RKO (cell line): ENCODE measurements at places on chromosomes 4 and X.
A peak's percentile ranks its signal among the peaks of the same experiment; 100 is the strongest.

- peak; percentile 75 for DNase-seq
These were observed 316.7 kb upstream of the DIPK2B start for GRCh38 chrX:45517090-45517973.

DNA sequence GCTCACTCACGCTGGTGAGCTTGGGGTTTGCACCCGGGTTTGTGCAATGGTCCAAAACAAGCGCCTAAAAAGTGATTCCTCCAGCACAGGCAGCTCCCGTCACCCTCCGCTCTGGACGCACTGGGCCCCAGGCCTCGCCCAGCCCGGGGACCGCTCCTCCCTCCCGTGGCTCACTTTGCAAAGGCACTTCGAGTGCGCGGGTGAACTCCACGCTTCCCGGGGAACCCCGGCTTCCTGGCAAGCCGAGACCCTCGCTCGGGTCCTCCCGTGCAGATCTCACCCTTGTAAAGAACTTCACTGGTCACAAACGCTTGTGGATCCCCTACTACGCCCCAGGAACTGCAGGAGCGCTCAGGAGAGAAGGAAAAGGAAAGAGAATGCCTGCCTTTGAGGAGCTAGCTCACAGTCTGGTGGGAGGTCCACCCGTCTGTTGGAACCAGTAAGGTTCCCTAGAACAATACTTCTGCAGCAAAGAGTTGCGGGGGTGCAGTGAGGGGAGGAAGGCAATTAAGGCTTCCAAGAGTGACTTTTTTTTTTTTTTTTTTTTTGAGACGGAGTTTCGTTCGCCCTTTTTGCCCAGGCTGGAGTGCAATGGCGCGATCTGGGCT, at the start of gene CTPS2:
CTPS2 (minus strand) TSS at position 122 of the 608 bp plus-strand sequence. CDS start 9,767 bp downstream, outside the sequence.
- DNase-seq, result peak; percentile 77

- peak; percentile 42 for DNase-seq
These were observed 263.6 kb downstream of the HS3ST1 start for GRCh38 chr4:11165052-11165451.

GRCh38 chr4:40185830-40186664, 10.8 kb upstream of the RHOH start:
- DNase-seq, result no peak

- no peak for DNase-seq
These were observed 143.1 kb downstream of the RBM47 start for GRCh38 chr4:40486534-40486933.

DNA sequence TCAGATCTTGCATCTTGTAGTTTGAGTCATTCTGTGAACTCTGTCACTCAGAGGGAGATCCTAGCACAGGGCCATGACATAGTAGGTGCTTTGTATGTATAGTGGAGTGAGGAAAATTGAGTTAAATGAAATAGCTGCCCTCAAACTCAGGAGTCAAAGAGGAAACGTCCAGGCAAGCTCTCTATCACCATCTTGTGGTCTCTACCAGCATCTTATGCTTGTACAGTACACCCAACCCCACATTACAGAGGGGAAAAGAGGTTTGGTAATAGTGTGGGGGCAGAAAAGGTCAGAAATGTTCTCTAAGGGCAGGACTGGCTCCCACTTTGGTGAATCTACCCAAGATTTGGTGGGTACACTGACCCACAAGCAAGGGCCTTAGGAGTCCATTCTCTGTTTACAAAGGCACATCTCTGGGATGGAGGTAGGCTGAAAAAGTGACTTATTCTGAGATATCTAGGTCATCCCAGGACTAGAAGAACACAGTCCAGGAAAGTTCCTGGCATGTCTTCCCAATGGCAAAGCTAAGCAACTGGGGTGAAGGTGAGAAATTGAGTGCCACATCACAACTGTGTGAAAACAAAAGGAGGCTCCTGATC, 131.8 kb downstream of the OR13H1 start:
- peak; percentile 51 for DNase-seq

DNA sequence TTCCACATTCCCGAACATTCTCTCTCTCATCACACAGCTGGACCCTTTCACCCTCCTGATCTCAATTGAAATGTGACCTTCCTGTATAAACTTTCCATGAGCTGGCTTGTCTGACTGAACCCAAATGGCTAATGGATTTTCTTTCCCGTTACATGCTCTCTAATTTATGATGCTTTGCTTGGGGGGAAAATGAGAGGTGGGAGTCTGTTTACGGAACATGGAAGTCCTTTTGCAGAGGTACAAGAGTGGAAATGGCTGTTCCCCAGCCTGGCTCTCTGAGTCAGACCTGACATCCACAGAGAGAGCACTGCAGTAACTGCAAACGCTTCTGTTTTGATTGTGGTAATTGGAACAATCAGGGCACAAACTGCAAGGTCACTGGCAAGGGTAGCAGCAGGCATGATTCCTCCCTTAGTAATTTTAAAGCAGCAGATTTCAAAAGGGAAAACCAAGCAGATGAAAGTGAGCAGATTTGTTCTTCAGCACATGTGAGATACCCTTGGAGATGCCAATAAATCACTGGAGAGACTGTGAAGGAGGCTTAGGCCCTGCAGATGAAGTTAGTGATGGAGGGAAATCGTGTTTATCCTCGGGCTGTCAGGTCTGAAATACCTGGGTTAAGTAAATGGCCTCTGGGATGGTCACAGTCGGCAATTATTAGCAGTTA, 83.9 kb downstream of the SNCA start:
- DNase-seq, result no peak

- peak; percentile 90 for DNase-seq
These were observed 162.3 kb upstream of the MAMLD1 start for GRCh38 chrX:150200820-150201287.

DNA sequence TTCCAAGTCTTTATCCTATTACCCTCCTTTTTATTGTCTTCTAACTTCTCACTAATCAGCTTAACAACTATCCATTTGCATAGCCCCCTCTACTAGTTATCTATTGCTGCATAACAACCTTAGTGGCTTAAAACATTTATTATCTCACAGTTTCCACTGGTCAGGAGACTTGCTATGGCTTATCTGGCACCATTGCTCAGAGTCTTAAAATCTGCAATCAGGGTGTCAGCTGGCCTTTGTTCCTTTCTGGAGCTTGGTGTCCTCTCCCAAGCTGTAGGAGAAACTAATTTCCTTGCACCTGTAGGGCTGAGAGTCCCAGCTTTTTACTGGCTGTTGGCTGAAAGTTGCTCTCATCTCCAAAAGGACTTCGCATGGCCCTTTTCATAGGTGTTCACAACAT, 137.0 kb upstream of the SMIM31 start:
- no peak for DNase-seq

DNA sequence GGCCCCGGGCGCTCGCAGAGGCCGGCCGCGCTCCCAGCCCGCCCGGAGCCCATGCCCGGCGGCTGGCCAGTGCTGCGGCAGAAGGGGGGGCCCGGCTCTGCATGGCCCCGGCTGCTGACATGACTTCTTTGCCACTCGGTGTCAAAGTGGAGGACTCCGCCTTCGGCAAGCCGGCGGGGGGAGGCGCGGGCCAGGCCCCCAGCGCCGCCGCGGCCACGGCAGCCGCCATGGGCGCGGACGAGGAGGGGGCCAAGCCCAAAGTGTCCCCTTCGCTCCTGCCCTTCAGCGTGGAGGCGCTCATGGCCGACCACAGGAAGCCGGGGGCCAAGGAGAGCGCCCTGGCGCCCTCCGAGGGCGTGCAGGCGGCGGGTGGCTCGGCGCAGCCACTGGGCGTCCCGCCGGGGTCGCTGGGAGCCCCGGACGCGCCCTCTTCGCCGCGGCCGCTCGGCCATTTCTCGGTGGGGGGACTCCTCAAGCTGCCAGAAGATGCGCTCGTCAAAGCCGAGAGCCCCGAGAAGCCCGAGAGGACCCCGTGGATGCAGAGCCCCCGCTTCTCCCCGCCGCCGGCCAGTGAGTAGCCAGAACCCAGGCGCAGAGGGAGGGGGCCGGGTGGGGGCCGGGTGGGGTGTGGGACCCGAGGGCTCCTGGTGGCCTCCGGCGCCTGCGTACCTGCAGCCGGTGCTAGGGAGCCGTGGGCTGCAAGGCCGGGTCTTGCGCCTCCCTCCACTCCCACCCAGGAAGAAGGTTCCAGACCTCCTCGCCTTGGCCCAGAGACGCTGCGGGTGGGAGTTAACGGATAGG, 534 bp downstream of the MSX1 start:
- DNase-seq, result no peak

DNA sequence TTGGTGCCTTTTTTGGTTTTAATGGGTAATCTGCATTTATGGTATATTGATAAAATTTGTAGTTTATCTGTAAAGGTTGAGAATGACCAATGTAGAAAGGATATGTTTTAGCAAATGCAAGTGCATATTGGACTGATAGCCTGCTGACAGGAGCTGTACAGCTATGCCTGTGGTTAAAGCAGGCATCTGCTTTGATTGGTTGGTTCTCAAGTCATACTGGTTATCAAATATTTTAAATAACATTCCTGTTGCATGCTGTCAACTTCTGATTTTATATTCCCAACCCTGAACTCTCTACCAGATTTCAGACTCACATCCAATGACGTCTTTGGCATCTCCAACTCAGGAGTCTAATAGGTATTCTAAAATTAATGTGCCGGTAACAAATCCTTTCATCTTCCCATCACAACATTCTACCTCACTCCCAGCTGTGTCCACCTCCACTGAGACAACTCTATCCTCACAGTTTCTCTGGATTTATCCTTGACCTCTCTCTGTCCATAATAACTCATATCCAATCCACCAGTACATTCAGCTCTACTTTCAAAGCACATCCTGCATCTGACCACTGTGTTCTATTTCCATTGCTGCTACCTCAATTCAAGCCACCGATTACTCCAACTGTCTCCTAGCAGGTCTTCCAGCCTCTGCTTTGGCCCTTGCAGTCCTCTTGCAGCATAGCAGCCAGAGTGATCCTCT, 125.7 kb downstream of the CAMK2D start:
- DNase-seq, result no peak

DNA sequence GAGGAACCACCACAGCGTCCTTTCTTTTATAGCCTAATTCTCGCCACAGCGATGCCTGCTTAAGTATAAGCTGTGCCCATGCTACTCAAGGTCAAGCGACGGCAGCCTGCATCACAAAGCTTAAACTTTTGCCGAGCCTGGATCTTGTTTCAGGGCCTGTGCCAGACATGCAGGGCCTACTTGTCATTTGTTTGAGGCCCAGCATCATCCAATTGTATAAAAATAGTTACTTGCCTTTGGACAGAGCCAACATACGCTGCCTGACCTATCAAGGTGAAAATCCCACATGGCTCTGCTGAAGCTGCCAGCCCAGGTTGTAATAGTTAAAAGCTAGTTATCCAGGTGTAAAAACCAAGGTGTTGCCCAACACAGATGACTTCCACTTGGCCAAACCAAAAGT, 107.1 kb downstream of the TMEM131L start:
- DNase-seq, result no peak

GRCh38 chr4:154478547-154478946, 13.1 kb downstream of the DCHS2 start:
- no peak for DNase-seq

GRCh38 chr4:169661761-169662160, 41.4 kb downstream of the CLCN3 start:
- DNase-seq, result no peak

GRCh38 chr4:39452153-39452859, 6.4 kb downstream of the RPL9 start:
- no peak for DNase-seq

GRCh38 chr4:85522277-85522676, 47.3 kb downstream of the ARHGAP24 start:
- no peak for DNase-seq

- no peak for DNase-seq
These were observed 16.1 kb upstream of the GPR34 start for GRCh38 chrX:41672643-41673042.

- no peak for DNase-seq
These were observed 43.3 kb downstream of the NYX start for GRCh38 chrX:41490446-41490845.

- DNase-seq, result no peak
These were observed 101.1 kb upstream of the IL13RA1 start for GRCh38 chrX:118626346-118626745.

GRCh38 chrX:47877327-47877726, 40.6 kb downstream of the ZNF81 start:
- no peak for DNase-seq

GRCh38 chr4:971666-972500, 1.5 kb downstream of the DGKQ start:
- DNase-seq, result no peak

GRCh38 chr4:40812856-40813255, 63.1 kb downstream of the NSUN7 start:
- DNase-seq, result no peak

GRCh38 chr4:184097241-184097605, 120.5 kb downstream of the ENPP6 start:
- DNase-seq, result no peak

DNA sequence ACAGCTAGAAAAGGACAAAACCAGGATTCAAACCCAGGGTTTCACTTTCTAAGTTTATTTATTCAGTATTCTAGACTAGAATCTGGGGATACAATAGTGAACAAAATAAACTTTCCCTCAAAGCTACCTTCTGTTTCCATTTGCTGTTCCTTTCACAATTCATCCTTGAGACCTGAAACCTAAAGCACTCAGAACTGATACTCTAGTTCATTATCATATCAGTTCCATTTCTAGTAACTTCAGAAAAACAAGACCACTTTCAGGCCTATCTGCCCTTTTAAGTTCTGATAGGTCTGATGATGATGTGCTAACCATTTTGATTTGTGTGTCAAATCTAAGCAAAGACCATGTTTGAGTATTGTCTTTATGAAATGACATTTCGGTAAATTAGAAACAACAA, 7.8 kb upstream of the XK start:
- no peak for DNase-seq

GRCh38 chrX:136759968-136760367, 20.8 kb downstream of the ARHGEF6 start:
- no peak for DNase-seq

- DNase-seq, result no peak
These were observed 13.2 kb downstream of the MTTP start for GRCh38 chr4:99587803-99588202.

DNA sequence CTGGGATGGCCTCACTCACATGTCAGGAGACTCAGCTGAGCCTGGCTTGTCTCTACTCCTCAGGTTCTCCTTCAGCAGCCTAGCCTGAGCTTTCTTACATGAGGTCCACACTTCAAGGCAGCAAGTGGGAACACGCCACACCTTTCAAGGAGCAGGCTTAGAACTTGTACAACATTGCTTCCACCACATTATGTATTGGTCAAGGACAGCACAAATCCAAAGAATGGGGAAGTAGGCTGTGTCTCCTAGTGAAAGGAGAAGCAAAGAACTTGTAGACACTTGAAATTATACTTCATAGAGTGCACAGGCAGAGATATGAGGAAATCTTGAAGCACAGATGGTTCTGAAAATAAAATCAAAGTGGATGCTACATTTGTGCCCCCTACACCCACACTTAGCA, 120.9 kb upstream of the NOCT start:
- DNase-seq, result no peak

DNA sequence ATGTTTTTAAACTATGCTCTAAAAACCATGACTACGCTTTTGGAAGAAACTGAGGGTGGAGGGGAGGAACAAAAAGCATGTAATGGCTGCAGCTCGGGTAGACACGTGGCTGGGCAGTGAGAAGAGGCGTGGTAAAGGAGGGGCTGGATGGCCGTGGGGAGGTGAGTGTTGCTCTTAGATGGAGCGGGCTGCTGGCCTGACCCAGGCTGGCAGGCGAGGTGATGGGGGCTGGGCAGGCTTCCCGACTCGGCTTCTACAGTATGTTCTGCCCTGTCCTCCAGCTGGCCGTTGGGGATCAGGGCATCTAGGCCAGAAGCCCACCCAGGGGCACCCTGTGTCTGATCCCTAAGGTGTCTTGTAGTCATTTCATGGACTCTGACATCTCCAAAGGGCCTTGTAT, 60.7 kb downstream of the EFHC2 start:
- DNase-seq, result no peak

GRCh38 chr4:137443031-137443800, 89.1 kb downstream of the PCDH18 start:
- DNase-seq, result no peak
